T follicular helper cell (primary cell): ENCODE measurements at places on chromosomes 4 and X.

GRCh38 chr4:21380861-21381260 lies 567.7 kb downstream of the KCNIP4 start:
- DNase-seq, result no peak

GRCh38 chrX:150238632-150239382 lies 124.3 kb upstream of the MAMLD1 start:
- no peak for DNase-seq

- peak; percentile 32 for DNase-seq
Observed at GRCh38 chrX:79161655-79162054, 17.2 kb downstream of the GPR174 start.

DNA sequence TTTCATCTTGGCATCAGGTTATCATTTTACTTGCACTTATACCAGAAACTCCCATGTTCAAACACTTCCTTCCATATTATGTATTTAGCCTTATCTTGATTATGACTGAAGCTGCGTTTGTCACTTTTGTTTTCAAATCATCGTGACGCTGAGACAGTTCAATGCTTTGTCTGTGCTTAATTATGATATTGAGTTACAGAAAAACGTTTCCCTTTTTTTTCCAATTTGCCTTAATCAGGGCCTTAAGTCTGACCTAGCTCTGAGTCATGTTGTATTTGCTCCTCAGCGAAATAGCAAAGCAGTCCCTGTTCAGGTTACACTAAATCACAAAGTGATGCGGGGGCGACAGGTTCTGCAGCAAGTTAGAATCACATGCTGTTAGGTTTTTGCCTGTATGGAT lies 254.7 kb downstream of the AFF2 start:
- no peak for DNase-seq

DNA sequence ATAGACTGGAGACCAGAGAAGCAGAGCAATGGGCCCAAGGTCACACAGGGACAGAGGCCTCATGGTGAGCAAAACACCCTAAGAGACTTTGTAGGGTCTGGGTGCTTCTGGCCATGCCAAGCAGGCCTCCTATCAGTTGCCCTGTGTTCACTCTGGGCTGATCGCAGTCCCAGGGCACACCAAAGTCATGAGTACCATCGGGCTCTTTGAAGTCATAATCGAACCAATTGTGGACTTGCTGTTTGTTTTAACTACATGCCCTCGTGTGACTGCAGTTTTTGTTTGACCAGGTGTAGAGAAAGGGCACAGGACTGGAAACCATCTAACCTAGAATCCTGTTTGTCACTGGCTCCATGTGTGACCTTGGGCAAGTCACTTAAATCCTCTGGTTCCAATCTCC lies 172.5 kb upstream of the CPEB2 start:
- DNase-seq, result no peak

GRCh38 chrX:50736656-50737055 lies 77.3 kb downstream of the SHROOM4 start:
- DNase-seq, result no peak

DNA sequence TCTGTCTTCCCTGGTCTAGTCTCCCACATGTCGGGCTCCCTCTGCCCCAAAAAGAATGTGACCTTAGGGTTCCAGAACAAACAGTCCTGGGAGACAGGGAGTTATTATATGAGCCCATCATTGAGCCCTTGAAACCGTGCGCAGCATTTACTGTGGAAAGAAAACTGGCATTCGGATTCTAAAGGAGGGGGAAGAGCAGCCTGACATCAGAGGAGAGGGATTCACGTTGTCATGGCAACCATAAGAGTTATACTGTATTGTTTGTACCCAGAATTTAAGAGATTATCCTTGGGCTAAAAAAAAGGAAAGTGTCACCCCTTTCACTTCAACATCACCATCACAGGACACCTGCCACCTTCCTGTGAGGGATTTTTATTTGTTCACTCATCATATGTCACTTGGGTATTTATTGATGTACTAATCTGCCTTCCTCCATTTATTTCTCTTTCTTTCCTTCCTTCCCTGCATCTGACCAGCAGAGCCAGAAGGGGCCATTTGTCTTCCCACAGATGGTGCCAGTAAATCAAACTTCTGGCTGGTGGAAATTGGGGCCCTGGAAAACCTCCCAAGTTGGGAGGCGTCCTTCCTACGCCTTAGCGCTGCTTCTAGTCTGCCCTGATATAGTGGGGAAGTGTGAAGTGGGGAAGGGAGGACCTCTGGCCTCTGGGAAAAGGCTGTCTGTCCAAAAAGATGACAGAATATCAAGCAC lies 64.9 kb upstream of the FRMPD3 start:
- DNase-seq, result no peak

DNA sequence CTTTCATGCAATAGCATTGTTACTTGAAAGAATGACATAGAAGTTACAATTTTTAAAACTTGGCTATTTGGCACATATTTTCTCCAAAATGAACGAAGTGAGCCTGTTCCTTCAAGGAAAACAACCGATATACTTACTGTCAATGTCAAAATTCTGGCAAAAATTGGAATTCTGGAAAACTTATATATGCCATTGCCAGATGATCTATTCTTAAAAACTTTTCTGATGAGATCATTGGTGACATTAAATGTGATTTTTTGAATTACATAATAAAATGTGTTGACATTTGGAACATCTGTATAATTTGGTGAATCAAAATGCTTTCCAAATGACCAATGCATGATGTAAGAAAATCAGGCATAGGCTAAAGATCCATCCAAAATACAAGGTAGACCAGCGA lies 209.0 kb downstream of the SCFD2 start:
- no peak for DNase-seq
